CD4-positive, alpha-beta T cell treated with Interleukin-6 for 4 hours (primary cell): ENCODE measurements at places on chromosomes 5 and 9.

DNA sequence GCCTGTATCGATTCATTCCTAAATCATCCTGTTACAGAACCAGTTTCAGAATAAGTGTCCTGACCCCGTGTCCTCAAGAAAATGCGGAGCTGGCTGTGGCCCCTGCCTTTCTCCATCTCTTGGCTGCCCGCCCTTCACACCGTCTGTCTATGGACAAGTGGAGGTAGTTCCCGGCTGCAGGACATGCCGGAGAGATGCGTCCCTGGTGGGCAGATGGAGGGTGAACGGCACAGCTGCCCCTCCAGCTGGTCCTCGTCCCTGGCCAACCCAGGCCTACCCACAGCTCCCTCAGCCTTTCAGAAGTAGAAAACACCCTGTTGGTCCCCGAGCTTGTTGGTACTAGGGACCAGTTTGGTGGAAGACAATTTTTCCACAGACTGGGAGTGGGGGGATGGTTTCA lies 14.8 kb upstream of the EXOC3 start:
- no peak for DNase-seq

DNA sequence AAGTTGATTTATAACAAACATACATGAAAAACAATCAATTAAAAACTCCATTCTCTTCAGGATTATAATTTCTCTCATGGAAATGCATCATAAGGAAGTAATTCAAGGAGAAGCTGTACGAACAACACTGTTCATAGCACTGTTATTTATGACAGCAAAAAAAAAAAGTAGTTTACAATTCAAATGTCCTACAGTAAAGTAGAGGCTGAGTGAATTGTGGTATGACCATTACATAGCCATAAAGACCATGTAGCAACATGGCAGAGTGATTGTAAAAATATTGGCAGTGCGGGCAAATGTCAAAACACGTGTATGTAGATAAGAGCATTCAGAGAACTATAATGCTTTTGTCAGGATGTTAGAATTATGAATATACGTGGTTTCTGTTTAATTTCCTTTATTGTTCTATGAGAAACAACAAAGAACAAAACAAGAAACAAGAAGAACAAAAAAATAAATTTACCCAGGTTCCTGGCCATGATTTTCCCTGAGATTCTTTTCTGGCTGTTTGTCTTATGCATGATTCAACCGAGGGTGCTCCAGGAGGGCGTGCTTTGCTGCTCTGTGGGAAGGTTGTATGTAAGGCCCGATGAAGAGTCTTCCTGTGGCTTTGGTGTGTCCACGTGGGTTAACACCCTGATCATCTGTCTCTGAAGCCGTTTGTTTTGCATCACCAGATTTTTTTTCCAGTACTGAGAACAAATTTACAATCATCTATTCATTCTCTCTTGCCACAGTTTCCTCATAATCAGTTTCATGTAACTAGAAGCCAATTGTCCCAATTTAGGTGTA lies 28.8 kb downstream of the GCNT4 start:
- peak; percentile 36 for DNase-seq

GRCh38 chr5:181088289-181088688 lies 42.7 kb downstream of the OR2V1 start:
- DNase-seq, result no peak

GRCh38 chr5:128766406-128766805 lies 198.9 kb upstream of the SLC27A6 start:
- no peak for DNase-seq

DNA sequence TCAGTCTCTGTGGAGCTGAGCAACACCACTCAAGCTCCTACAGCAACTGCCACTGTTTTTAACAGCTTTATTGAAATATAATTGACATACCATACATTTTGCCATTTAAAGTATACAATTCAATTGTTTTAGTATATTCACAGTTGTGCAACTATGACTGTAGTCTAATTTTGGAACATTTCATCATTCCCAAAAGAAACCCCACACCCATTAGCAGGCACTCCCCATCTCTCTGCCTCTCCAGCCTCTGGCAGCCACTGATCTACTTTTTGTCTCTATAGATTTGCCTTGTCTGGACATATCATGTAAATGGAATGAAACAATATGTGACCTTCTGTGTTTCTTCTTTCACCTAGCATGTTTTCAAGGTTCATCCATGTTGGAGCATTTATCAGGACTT lies 43.5 kb downstream of the RUSC2 start:
- DNase-seq, result no peak

DNA sequence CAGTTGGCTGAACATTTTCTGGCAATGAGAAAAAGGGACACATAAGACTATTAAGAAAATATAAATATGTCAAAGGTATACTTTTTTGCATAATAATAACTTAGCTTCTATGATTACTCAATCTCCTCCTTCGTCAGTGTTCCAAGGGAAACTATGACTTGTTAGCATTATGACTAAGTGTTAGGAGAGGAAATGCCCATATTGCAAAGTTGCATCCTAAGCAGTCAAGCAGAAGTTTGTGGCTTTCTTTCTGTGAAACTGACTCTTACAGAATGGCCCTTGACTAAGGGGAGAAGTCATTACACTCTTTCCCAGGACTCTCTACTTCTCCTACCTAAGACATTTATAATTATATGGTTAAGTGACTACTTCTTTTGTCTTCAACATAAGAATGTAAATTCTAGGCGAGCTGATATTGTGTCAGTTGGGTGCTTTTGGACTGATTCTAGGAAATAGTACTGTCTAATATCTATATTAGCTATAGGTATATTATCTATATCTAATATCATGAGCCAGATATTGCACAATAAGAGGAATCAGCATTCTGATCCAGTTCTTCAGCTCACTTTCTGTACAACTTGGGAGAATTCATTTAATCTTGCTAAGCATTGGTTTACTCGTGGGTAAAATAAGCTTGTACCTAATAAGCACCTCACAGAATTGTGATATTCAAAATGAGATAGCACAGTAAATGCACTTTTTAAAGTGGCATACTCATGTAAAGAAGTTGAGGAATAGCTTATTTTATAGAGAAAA lies 16.4 kb upstream of the SPINK6 start:
- no peak for DNase-seq
